ENCODE measurements at places on chromosomes 2 and 18. TPM values are rescaled to one million over a fixed set of nuclear protein-coding genes. Genes with fewer than 3 reads are reported as not detected.

WNT10A gene
- not detected for total RNA-seq

COL4A4 gene
- total RNA-seq, result 4.1 TPM

PCARE gene
- not detected for total RNA-seq

BCL11A gene
- total RNA-seq, result 3.6 TPM

DLX2 gene
- not detected for total RNA-seq

IL1R2 gene
- total RNA-seq, result 5.4 TPM

UGT1A9 gene
- not detected for total RNA-seq

IL1RL1 gene
- 4.1 TPM for total RNA-seq

MOGAT1 gene
- total RNA-seq, result not detected

- DNase-seq, result peak; percentile 70
Measured at GRCh38 chr2:160306985-160307384, 106.9 kb upstream of the ITGB6 start.

GRCh38 chr2:219995991-219996765 lies 368.7 kb downstream of the SLC4A3 start:
- DNase-seq, result no peak

DNA sequence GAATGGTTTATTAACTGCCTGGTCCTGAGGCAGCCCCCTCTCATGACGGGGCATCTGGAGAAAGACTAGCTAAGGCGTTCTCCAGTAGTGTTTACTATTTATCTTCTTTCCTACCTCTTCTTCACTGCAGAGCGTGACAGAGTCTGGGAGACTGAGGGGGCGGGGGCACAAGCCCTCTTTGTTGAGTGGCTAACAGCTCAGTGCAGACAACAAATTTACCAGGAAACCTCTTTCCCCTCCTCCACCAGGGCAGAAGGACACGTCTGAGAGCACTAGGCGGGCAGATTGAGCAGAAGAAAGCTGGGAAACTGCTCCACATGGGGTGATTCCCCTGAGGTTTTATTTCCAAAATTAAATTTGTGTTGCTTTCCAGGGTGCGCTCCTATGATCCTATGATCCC lies 322.1 kb downstream of the CNTNAP5 start:
- no peak for DNase-seq

GRCh38 chr2:58378152-58378551 lies 137.0 kb upstream of the FANCL start:
- DNase-seq, result no peak

DNA sequence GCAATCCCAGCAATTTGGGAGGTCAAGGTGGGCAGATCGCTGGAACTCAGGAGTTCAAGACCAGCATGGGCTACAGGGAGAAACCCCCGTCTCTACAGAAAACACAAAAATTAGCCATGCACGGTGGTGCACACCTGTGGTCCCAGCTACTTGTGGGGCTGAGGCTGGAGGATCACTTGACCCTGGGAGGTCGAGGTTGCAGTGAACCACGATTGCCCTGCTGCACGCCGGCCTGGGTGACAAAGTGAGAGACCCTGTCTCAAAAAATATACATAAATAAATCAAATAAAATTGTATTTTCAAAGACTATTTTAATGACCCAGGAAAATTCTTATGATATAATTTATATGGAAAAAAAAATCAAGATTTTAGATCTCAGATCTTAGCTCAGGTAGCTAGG lies 191.5 kb downstream of the ZFP36L2 start:
- DNase-seq, result no peak

DNA sequence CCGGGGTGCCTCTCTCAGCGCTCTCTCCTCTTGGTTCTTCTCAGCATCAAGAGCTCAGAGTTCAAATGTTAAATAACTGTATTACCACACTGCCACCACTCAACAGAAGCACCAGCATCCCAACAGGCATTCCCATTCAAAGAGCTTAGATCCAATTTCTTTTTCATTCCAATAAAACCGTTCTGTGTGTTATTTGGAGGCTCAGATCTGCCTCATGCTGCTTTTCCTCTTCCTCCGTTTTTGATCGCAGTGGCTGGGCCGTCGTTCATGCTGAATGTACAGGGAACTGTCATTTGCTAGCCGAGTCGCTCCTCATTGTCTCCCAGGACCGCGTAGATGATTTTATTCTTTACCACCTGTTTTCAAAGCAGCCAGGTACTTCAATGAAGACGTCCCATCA lies 798.9 kb upstream of the SALL3 start:
- DNase-seq, result no peak

- DNase-seq, result no peak
Measured at GRCh38 chr2:60534052-60534685, 19.3 kb downstream of the BCL11A start.

GRCh38 chr2:98647636-98648035 lies 39.2 kb downstream of the UNC50 start:
- no peak for DNase-seq

GRCh38 chr18:46570666-46571065 lies 86.4 kb downstream of the LOXHD1 start:
- DNase-seq, result no peak

DNA sequence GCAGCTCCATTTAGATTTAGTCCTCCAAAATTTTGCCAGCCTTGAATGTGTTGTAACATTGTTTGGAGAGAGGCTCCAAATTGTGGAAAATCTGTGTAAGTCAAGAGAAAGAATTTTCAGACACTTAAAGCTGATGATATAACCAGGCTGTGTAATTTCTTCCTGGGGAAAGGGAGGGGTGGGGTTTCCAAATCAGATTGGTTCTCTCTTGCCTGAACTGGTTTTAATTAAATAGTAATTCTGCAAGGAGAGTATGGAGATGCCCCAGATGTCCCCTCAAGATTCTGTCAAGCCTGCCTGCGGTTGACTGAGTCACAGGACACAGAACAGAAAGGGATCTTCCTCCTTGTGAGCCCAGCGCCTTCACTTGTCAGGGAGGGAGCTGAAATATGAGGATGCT lies 54.5 kb downstream of the C18orf63 start:
- no peak for DNase-seq

DNA sequence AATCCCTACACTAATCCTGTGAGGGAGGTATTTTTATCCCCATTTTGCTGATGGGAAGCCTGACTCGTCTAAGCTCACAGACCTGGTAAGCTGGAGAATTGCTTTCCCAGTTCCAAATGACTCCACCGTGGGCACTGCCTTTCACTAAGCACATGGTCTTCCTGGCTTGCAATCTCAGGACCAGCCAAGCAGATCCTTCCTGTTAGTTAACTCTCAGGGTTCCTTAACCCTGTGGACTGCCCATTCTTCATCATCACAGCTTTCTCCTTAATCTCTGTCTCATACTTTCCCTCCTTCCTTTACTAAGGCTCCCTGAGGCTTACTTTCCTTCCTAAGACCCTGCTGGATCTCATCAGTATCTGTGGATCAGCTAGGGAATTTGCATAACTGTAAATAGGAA lies 122.2 kb upstream of the ZEB2 start:
- no peak for DNase-seq

DNA sequence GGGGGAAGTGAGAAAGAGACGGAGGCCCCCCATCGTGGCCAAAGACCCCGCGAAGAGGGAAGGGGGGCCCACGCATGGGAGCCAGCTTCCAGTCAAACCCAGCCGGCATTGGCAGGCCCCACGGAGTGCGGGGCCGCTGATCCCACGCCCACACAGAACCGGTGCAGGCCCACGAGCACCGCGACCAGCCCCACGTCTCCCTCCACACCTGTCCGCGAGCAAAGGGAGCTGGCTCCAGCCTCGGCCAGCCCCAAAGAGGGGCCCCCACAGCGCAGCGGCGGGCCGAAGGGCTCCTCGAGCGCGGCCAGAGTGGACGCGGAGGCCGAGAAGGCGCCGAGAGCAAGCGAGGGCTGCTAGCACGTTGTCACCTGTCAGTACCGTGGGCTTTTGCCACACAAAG lies 125.0 kb upstream of the TWIST2 start:
- DNase-seq, result no peak

- DNase-seq, result no peak
Measured at GRCh38 chr2:46568212-46569009, 89.0 kb downstream of the TMEM247 start.

DNA sequence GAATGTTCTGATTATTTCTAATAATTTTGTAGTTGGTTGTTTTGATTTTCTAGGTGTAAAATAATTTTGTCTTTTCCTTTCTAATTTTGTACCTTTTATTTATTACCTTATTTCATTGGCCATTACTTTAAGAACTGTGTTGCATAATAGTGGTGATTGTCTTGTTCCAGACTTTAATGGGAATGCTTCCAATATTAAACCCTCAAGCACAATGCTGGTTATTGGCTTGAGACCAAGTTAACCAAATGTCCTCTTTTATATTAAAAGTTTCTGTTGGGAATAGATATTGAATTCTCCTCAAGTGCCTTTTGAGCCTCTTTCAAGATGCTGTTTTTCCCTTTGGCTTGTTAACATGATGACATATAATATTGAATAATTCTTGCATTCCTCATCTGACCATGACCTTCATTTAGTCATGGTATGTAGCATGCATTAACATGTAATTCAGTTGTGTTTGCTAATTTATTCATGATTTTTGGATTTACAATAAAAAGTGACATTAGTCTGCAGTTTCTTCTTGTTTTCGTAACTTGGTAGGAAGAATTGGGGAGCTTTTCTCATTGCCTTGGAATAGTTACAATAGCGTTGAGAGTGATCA lies 141.7 kb downstream of the DIS3L2 start:
- DNase-seq, result no peak
